ENCODE measurements at places on chromosomes 12 and 14.
A peak's percentile ranks its signal among the peaks of the same experiment; 100 is the strongest.

- DNase-seq: no peak
Observed at GRCh38 chr12:54948171-54948570, 36.4 kb downstream of the TESPA1 start.

GRCh38 chr12:68163560-68164081 lies 4.1 kb upstream of the IFNG start:
- DNase-seq: no peak

DNA sequence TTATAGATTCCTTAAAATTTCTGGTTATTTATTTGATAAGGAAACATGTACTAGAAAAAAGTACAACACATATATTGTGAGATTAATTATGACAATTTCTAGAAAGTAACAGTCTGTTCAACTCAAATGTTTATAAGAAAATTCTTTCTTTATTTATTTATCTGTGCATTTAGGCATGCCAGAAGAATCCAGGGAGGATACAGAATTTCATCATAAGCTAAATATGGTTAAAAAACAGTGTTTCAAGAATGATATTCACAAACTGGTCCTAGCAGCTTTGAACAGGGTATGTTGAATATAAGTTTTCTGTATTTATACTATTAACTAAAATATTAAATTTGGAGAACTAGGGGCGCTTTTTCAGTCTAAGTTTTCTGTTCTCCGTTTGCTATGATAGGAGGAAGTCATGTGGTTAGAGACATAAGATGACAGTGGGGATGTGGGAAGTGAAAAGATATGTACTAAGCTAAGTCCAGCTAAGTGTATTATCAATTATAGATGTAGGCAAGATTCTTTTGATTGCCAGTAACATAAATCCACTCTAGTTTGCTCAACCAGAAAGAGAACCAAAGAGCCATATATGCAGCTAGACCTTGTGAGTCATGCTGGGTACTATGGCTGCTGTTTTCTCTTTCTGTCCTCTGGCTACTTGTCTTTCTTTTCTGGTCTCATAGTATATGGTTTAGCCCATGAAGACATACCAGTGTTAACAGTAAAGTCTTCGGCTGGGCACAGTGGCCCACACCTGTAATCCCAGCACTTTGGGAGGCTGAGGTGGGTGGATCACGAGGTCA lies 39.0 kb downstream of the LRRK2 start:
- DNase-seq: no peak

DNA sequence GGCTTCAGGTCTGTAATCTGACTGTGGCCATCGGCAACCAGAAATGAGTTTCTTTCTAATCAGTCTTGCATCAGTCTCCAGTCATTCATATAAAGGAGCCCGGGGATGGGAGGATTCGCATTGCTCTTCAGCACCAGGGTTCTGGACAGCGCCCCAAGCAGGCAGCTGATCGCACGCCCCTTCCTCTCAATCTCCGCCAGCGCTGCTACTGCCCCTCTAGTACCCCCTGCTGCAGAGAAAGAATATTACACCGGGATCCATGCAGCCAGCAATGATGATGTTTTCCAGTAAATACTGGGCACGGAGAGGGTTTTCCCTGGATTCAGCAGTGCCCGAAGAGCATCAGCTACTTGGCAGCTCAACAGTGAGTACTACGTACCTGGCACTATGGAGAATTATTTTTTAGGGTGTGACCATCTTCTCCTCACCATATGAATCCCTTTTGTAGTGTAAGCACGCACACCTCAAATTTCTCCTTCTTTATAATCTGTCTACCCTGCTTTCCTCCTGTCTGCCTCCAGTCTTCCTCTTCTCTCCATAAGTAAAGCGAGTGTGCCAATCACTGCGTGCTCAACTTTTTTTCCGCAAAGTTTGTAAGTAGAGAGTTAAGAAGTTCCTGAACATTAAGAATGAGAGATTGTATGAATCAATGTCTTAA lies at the start of gene TPH2:
Gene TPH2, plus strand, starts transcription at position 118 of the 658 bp plus-strand sequence. Its CDS starts 142 bp downstream, at position 260.
- peak; percentile 17 for DNase-seq

- no peak for DNase-seq
Observed at GRCh38 chr12:5176036-5176435, 132.4 kb downstream of the KCNA5 start.

- no peak for DNase-seq
Observed at GRCh38 chr14:41608681-41609390, 2.2 kb downstream of the LRFN5 start.

GRCh38 chr12:105921872-105922669 lies 216.7 kb downstream of the NUAK1 start:
- DNase-seq: no peak

GRCh38 chr12:26293612-26294011 lies 98.2 kb downstream of the SSPN start:
- no peak for DNase-seq

DNA sequence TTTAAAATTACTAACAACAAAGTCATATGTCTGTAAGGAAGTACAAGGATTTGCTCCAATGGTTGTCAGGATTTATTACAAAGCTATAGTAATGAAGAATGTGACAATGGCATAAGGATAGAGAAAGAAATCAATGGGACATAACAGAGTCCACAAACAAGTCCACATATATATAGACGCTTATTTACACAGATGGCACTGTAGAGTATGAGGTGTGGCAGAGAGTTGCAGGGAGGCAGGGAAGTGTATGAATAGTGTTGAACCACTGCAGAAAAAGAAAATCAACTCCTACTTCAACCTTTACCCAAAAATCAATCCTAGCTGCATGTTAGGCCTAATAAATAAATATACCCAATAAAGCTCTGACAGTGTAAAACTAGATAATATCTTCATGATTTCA lies 21.3 kb downstream of the SOS2 start:
- no peak for DNase-seq

DNA sequence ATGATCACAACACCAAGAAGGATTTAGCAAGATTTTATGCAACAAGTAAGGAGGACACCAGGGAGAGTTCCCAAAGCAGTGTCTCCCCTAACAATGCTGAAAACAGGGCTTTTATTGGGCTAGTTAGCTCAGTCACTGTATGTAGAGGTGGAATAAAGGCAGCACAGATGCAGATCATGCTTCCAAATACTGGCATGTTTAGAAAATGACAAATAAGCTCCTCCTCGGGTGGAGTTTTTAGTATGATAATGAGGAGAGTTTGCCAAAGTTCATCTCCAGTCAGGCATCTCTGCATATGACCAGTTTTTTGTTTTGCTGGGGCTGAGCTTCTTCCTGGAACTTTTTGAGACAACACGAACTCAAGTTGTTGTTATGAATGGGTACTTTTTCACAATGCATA lies 4.4 kb upstream of the AVPR1A start:
- no peak for DNase-seq

DNA sequence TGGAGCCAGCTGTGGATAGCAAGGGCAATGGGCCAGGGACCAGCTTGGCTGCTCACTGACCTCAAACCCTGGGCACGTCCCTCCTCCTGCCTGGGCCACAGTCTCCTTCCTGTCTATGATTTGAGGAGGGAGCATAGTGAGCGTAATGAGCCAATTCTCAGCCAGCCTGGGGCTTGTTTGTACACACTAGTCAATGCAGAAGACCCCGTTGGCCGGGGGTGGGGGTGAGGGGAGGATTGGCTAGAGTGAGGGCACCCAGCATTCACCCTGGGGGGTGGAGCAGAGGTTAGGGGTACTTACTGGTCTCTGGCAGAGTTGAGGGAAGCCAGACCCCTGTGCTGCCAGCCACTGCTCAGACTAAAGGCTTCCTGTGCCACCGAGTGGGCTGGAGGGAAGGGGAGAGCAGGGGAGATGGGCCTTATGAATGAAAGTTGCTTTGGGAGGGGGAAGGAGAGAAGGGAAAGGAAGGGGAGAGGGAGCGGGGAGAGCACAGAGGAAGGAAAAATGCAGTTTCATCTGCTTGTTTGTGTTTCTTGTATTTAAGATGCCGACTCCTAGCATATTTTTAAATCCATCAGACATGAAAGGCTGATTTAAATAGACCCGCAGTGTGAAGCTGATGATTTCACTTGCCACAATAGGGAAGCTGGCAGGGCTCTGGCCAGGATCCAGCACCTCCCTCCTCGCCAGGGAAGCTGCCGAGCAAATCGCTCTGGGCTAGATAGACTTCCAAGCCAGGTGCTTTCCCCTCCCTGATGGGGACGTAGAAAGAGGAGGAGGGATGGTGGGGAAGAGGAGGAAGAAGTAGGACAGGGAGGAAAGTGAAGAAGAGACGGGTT lies 114.0 kb downstream of the PRMT8 start:
- DNase-seq: no peak

DNA sequence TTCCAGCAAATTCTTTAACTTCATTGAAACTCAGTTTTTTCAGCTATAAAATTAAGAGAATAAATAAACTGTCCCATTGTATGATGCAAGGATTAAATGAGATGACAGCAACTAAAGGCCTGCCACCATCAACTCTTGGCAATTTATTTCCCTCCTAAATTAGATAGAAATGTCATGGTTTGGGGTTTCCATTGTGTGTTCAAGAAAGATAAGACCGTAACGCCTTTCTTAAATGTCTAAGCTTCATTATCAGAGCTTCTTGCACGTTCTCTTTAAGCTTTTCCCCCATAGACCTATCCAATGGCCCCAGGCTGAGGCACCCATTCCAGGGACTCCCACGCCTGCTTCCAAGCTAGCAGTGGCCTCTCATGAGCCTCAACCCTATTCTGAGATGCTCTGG lies 281.9 kb downstream of the CACNA1C start:
- DNase-seq: no peak

DNA sequence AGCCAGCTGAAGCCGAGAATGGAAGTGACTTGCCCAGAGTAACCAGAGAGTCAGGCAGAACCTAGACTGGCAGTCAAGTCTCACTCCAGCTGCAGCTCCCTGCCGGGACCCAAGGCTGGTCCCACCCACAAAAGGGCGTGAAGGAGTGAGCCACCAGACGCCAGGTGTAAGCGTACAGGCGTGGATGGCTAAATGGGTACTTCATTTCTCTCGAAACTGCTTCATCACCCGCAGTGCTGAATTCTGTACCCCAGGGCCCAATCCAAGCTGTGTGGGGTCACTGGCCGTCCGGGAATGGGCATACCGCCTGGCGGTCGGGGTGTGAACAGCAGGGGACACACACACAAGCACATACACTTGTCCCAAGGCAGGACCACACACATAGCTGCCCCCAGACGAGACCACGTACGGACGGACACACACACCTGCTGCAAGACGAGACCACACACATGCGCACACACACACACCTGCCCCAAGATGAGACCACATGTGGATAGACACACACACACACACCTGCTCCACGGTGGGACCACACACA lies 34.8 kb downstream of the DEGS2 start:
- DNase-seq: no peak

DNA sequence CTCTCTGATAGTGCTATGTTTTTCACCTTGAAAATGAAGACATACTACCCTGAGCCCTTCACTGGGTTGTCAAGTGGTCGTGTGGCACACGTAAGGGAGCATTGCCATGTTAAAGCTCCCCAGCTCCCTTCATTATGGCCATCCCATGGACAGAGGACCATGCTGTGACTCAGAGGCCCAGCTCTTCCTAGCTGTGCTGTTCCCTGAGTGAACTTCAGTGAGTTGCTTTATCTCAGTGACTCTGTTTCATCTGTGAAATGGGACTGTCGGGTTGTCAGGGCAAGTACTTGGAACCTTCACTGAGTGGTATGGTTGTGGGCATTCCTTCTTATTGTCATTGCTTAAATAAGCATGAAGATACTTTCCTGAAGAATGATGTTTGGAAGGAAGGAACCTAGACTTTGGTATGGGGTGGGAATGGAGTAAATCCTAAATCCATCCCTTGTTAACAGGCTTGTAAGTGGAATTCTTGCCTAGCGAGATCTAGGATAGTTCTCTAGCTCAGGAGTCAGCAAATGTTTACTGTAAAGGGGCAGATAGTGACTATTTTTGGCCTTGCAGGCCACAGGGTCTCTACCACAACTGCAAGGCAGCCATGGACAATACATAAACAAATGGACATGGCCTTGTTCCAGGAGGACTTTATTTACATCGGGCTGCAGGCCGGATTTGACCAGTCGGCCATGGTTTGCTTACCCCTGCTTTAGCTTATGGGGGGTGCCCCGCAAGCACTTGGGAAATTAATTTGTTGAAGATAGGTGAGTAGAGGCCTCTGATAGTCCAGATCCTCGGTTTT lies 283.5 kb downstream of the ZFP36L1 start:
- DNase-seq: no peak

DNA sequence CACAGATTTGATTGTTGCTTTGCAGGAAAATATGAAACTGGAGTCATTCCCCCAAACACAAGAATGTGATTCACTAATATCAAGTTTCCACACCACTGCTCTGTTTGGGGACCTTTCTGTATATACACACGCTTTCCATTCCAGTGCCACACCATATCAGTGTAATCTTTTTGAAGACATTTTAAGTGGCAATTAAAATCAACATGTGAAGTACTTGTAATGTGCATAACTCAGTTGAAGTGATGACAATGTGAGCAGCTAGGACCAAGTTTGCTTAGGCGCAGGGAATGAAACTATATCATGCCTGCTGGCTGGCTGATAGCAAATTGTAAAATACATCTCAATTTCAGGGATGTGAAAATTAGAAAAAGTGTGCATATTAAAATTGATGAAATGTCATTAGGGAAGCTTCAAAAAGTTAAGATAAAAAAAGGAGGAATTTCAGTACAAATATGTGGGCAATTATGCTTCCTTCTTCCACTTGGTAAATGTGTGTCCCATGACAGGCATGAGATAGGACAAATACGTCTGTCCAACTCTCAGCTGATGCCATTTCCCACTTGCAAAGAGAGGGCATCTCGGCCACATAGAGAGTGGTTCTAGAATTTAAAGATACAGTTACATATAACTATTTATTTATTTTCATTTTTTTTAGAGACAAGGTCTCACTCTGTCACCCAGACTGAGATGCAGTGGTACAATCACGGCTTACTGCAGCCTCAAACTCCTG lies 43.7 kb downstream of the HSPB8 start:
- no peak for DNase-seq

DNA sequence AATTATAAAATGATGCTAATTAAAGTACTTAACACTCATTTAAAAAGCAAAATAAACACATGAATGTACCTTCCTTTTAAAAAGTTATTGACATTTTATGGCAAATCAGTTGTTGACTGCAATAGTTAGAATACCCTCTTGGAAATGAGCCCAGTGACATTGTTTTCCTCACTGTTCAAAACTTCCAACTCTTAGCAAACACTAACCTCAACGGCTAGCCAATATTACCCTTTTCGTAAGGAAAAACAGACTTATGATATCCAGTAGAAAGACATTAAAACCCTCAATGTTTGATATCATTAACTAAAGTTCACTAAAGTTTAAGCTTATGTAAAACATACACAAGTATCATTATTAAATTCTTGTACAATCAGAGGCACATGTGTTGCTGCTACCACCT lies 83.6 kb downstream of the EPS8 start:
- DNase-seq: no peak

- DNase-seq: no peak
Observed at GRCh38 chr12:42296503-42297109, 29.3 kb downstream of the ZCRB1 start.

All from brain pericyte (primary cell).